ENCODE measurements at places on chromosomes 4 and X.

- H3K27ac ChIP-seq, result no peak overlapping the region
- H3K4me3 ChIP-seq, result no peak overlapping the region
- DNase-seq, result no peak
Observed at GRCh38 chrX:124005228-124005627, 43.7 kb downstream of the STAG2 start.

DNA sequence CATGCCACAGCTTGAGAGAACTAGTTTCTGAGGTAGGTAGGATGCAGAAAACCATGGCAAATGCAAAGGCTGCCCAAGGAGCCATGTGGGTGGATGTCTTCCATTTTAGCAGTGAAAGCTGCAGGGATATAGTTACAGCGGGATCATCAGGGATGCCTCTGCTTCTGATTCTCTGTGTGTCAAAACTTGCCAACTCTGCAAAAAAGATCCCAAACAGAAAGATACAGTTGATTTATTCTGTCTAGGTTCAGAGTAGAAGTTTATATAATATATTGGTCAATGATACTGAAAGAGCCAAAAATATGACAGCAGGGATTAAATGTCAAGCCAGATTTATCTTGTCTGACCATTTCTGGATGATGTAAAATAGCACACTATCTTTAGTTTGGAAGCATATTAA, 42.4 kb upstream of the SFRP2 start:
- no peak for DNase-seq
- no peak overlapping the region for H3K4me3 ChIP-seq
- H3K27ac ChIP-seq, result no peak overlapping the region

DNA sequence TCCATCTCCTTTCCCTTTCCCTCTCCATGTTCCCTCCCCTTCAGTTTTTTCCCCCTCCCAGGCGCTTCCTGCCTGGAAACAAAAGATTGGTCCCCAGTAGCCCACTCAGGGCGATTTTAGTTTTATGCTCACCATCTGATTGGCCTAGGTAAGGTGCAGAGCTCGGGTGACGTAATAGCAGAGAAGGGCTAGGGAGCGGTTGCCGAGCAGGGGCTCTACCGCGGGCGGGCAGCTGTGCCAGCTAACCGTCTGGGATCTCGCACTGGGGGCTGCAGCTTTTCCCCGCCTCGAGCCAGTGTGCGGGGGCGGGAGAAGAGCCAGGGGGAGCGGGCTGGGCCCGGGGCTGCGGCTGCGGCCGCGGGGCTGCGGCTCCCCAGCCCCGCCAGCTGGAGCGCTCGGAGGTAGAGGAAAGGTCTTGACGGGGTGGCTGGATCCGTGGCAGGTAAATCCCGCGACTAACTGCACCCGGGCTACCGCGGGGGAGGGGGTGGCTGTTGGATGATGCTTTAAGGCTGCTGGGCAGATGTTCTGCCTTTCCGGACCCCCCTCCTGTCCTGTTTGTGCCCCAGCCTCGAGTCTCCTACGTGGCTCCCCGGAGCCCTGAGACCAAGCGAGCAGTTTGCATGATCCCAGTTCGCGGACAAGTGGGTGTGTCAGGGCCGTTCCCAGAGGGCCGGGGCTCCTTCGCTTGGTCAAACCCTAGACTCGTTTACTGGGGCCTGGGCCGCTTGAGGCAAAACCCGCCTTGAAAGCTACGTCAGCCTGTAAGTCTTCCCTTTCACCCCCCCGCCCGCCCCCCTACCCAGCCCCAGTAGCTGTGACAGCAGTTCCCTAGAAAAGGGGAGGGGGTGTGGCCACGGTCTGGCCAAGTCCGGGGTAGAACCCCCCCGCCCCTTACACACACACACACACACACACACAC, at the start of gene PAK3:
Gene PAK3, plus strand, starts transcription at position 218 of the 922 bp plus-strand sequence. CDS start 26,913 bp downstream, outside the sequence.
- H3K4me3 ChIP-seq, result peak within 1 kb of the TSS; percentile 69
- no peaks in the 10 kb centered on the region for H3K27me3 ChIP-seq
- H3K4me1 ChIP-seq, result no peaks in the 10 kb centered on the region
- no peaks in the 10 kb centered on the region for H3K36me3 ChIP-seq
- DNase-seq, result peak; percentile 37

DNA sequence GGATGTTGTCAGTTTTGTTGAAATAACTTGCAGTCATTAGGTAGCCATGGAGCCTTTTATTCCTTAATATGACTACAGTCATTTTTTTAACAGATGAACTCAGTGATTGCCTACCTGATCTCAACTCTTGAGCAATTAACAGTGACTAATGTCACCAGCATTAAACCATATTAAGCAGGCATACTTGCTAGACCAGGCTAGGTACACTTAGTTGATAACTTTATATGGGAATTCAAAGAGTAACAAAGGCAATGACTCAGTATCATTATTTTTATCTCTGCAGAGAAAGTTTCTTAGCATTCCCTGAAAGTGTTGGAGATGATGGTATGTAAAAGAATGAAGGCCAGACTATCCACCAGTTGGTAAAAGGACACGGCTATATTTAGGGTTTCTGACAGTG, at the start of gene C4orf54:
Gene C4orf54, minus strand, starts transcription at position 31 of the 400 bp plus-strand sequence. CDS start 3,180 bp downstream, outside the sequence.
- no peaks in the 10 kb centered on the region for H3K4me1 ChIP-seq
- H3K27me3 ChIP-seq, result no peaks in the 10 kb centered on the region
- no peaks in the 10 kb centered on the region for H3K36me3 ChIP-seq

GRCh38 chr4:71230271-71231128, 108.3 kb upstream of the SLC4A4 start:
- peaks cover 2% of the 10 kb centered on the region for H3K4me1 ChIP-seq
- no peak for DNase-seq
- H3K27me3 ChIP-seq, result no peaks in the 10 kb centered on the region
- no peak overlapping the region for H3K27ac ChIP-seq
- H3K36me3 ChIP-seq, result no peaks in the 10 kb centered on the region

DNA sequence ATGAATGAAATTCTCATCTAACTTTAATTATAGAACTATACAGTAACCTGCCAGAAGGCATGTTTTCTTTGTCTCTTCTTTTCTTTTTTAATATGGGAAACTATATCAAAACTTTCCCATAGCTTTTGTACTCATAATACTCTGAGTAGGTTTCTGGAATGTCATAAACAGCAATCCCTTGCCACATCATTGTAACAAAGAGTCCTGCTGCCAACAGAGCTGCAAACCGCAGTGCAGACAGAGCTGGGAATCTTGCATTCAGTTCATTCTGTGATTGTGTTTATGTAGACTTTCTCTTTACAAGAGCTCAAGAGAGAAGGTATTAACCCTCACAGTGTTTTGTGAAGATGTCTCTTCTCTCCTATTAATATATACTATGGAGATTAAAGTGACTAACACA, 304.4 kb upstream of the SLIT2 start:
- no peaks in the 10 kb centered on the region for H3K36me3 ChIP-seq
- no peaks in the 10 kb centered on the region for H3K27me3 ChIP-seq
- no peak for DNase-seq
- peaks cover 2% of the 10 kb centered on the region for H3K4me1 ChIP-seq
- no peak overlapping the region for H3K27ac ChIP-seq

- H3K27me3 ChIP-seq, result no peaks in the 10 kb centered on the region
- H3K36me3 ChIP-seq, result no peaks in the 10 kb centered on the region
- H3K4me1 ChIP-seq, result no peaks in the 10 kb centered on the region
- no peak overlapping the region for H3K27ac ChIP-seq
- H3K4me3 ChIP-seq, result no peak overlapping the region
Observed at GRCh38 chr4:80161413-80162058, 35.8 kb upstream of the PRDM8 start.

DNA sequence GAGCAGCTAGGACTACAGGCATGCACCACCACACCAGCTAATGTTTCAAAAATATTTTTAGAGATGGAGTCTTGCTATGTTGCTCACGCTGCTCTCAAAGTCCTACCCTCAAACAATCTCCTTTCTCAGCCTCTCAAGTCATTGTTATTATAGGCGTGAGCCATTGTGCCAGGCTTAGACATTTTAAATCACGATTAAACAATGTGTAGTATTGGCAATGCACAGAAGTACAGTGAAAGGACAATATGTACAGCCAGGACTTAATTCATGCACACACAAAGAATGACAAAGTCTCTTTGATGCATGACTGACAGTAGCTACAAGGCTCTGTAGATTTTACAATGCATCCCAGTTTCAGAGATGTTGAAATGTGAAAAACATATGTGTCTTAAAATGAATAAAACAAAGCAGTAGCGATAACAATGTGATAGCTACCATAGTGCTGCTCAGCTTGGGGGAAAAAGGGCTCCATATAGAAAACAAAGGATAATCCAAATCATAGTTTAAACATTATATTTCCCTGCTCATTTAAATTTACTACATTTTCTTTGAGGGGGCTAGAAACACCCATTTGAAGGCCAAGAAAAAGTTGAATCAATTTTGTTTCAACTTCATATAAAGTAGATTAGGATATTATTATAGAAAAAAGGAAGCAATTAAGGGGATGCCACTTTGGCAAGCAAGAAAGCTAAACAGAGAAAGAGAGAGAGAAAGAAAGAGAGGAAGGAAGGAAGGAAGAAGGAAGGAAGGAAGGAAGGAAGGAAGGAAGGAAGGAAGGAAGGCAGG, 272.4 kb upstream of the SMIM31 start:
- H3K36me3 ChIP-seq, result no peaks in the 10 kb centered on the region
- DNase-seq, result no peak
- no peaks in the 10 kb centered on the region for H3K4me1 ChIP-seq
- no peaks in the 10 kb centered on the region for H3K27me3 ChIP-seq

DNA sequence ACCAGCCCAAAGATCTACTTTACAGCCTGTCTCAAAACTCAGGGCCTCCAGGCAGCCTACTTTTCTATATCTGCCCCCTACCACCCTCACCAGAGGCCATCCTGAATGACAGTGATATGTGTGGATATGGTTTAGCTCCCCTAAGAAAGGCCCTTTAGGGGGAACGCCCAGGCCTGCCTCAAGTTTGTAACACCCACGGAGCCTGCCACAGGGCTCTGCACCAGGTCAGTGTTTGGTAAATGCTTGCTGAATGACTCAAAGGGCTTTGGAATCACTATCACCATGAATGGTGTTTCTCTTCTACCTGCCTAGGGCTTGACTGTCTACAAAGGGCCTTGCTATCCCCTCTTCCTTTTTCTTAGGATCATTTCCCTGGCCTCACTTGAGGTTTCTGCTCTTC, 11.3 kb upstream of the LONRF3 start:
- no peaks in the 10 kb centered on the region for H3K4me1 ChIP-seq
- no peaks in the 10 kb centered on the region for H3K36me3 ChIP-seq
- DNase-seq, result no peak
- H3K27ac ChIP-seq, result no peak overlapping the region
- H3K4me3 ChIP-seq, result no peak overlapping the region

DNA sequence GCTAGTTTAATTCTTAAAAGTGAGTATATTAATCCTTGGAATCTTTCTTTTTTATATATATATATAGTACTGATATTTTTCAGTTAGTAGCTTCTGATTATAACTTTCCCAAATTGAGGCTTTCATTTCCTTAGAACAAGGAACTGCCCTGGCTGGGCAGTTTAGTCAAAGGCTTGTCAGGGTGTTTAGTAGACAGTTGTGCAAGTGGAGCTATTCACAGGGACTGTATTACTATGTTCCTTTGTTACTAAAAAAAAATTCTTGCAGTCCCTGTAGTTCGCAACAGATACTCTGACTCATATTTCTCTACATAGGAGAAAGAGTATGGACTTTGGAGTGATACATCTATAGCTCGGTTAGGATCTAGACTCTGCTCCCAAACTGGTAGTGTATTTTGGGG, 20.8 kb downstream of the USO1 start:
- no peaks in the 10 kb centered on the region for H3K36me3 ChIP-seq
- H3K4me3 ChIP-seq, result no peak overlapping the region
- H3K27ac ChIP-seq, result no peak overlapping the region
- H3K27me3 ChIP-seq, result no peaks in the 10 kb centered on the region
- H3K4me1 ChIP-seq, result no peaks in the 10 kb centered on the region

DNA sequence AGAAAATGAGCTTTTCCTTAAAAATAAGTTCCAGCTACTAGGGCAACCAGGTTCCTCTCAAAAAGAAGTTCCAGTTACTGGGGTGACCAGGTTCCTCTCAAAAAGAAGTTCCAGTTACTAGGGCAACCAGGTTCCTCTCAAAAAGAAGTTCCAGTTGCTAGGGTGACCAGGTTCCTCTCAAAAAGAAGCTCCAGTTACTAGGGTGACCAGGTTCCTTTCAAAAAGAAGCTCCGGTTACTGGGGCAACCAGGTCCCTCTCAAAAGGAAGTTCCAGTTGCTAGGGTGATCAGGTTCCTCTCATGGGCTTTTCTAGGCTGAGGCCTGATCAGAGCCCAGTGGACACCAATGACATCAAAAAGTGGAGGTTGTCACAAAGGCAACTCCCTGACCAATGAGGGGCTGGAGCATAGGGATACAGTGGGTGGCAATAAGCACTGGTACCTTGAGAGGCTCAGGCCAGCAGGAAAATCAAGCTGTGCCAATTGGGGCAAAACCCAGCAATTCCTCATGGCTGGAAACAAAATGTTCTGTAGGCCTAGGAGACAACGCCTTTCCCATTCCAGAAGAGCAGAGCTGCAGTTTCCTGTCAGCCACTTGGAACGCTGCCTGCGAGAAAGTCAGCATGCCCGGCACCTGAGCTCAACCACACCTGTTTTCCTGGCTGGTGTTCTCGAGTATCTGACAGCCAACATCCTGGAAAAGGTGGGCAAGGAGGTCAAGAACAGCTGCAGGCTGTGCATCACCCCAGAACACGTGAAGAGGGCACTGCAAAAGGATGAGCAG, 12.3 kb upstream of the SYTL5 start:
- no peaks in the 10 kb centered on the region for H3K36me3 ChIP-seq
- no peak overlapping the region for H3K4me3 ChIP-seq
- no peaks in the 10 kb centered on the region for H3K4me1 ChIP-seq
- no peak for DNase-seq
- H3K27me3 ChIP-seq, result no peaks in the 10 kb centered on the region

DNA sequence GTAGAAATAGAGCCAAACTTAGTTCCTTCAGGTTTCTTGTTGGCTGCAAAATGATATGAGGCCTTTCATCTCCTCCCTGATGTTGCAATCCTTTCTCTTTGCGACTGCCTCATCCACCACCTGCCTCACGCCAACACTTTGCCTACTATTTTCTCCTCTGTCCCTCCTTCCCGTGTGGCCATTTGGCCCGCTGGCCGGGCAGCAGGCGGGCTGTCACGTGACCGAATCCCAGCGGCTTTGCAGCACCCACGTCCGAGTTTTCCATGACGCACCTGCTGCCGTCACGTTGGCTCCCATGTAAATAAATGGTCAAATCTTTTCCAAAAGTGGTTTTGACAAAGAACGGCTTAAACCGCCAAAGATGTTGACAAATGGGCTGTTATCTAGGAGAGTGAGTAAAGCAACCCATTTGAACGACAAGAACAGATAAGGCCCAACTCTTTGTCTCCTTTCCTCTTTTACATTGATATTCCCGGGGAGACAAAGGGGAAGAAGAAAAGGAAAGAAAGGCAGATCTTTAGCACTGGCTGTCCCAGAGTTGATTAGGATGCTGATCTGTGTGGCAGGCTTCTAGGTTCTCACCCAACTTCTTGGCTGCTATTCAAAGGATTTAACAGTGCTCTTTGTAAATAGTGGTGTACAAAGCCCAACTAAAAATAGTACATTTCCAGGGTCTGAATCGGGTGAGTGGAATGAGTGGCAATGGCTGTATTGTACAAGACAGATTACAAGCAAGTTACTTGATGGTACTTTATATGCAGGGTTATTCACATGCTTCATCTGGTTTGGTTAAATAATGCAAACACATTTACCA, 174.2 kb upstream of the JADE1 start:
- peaks cover 5% of the 10 kb centered on the region for H3K4me1 ChIP-seq
- peak; percentile 28 for DNase-seq
- H3K27ac ChIP-seq, result no peak overlapping the region
- H3K4me3 ChIP-seq, result no peak overlapping the region
- no peaks in the 10 kb centered on the region for H3K27me3 ChIP-seq
- H3K36me3 ChIP-seq, result no peaks in the 10 kb centered on the region

Measured in trophoblast cell (in vitro differentiated cells and primary cell).